ENCODE measurements at places on chromosomes 2 and 18.

DNA sequence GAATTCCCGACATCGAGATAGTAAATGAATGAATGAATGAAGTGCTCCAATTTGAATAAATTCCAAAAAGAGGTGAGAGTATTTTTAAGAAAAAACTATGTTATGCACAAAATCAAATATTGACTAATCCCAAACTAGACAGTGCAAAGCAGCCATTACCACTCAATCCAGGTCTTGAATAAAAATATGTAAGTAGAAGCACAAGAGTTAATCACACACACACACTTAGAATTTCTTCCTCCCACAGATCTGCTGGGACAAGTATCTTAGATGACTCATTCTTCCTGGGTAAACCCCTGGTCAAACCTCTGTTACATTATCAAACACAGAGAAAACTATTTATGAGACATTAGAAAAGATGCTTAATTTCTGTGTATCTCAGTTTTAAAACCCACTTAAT lies 102.0 kb downstream of the PLA2R1 start:
- peak; percentile 60 for DNase-seq

DNA sequence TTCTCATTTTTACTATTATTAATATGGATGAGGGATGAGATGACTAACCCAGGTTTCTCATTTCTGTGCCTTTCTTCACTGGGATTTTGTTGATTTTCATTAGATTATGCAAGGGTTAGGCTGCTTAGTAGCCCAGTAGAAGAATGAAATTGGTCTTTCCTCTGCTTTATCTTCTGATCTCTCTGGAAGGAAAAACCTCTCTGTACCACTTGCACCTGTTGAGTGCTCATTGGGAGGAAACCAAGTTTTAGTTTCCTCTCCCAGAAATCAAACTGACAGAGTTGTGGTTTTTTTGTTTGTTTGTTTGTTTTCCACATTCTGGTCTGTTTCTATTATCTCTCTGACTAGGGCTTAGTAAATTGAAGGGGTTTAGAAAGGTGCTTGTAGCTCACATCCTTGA lies 60.8 kb downstream of the KIAA1328 start:
- no peak for DNase-seq

GRCh38 chr2:233974530-233975071 lies 57.4 kb downstream of the TRPM8 start:
- peak; percentile 95 for DNase-seq

DNA sequence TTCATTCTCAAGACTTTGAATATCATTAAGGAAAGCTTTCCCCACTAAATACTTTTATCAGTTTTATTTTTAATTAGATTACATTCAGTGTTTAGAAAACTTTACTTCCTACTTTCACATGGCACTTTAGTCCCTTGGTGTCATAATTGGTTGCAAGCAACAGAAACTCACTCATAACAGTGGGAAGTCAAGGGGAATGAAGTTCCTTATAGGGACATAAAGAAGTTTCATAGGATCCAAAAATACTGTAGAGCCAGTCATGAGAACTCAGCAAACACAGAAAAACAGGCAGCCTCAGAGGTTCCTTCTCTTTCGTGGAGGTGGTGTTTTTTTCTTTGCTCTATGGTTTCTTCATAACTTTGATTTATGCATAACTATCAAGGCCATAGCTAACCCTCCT lies 809.0 kb downstream of the BCL11A start:
- DNase-seq, result no peak

- no peak for DNase-seq
These were observed 1246.0 kb upstream of the ACVR2A start for GRCh38 chr2:146598791-146599190.

DNA sequence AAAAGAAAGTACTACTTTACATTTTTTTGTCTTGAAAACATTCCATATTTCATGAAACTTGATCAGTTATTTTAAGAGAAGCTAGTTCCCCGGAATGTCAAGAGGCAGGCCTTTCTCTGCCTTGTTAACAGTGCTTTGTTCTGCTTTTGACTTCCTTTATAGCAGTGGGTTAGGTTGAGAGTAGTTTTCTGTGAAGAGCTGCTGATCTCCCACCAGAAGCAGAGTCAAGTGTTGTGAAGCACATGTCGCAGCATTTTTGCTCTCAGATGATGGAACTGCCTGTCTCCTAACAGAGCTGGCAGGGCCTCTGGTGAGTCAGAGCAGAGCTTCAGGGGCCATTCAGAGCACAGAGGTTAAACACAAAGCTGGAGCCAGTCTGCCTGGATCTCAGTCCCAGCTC lies 871.8 kb downstream of the SLC4A3 start:
- DNase-seq, result peak; percentile 47

DNA sequence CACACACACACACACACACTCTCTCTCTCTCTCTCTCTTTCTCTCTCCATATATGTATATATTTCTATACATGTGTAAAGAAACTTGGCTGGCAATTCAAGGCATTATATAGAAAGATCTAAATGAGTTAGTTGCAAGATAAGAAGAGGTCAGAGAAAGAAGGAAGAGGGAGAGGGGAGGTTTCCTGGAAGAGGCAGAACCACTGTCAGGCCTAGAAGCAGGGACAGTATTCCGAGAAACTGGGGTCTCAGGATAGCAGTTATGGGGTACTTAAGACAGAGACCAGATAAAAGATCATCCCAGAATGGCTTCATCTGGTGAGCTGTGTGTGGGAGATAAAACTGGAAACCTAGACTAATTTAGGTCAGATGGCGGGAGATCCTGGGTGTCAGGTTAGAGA lies 180.8 kb downstream of the CAMKMT start:
- no peak for DNase-seq

GRCh38 chr2:127308586-127309138 lies 14.7 kb upstream of the ERCC3 start:
- DNase-seq, result no peak

GRCh38 chr2:140929849-140930248 lies 1201.0 kb downstream of the LRP1B start:
- DNase-seq, result no peak

DNA sequence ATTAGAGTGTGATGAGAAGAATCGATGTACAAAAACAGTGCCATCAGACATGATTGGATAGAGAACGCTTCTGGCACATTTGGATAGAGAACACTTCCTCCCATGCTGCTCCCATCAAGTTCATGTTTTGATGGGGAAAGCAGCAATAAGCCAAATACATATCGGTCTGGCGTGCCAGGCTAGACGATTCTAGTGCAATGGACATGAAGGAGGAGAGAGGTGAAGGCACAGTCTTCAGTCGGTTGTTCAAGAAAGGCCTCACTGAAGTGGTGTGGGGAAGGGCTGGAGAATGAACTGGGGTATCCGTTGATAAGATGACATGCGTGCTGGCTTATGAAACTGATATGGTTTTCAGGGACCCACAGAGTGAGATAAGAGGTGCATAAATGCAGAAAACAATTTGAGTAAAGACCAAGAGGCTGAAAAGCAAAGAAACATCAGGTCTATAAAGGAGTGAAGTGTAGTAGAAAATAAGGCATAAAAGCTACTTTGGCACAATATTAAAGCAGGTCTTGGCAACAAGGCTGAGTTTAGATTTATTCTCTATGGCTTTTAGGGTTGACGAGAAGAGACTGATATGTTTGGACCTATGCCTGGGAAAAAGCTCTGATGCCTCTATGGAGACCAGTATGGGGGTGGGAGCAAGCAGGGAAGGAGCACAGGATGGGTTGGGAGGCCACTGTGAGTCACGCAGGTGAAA lies 117.6 kb upstream of the PIEZO2 start:
- no peak for DNase-seq

- DNase-seq, result no peak
These were observed 1.7 kb downstream of the CYP1B1 start for GRCh38 chr2:38074058-38074763.

GRCh38 chr2:218329027-218329825 lies 27.4 kb upstream of the CATIP start:
- no peak for DNase-seq

DNA sequence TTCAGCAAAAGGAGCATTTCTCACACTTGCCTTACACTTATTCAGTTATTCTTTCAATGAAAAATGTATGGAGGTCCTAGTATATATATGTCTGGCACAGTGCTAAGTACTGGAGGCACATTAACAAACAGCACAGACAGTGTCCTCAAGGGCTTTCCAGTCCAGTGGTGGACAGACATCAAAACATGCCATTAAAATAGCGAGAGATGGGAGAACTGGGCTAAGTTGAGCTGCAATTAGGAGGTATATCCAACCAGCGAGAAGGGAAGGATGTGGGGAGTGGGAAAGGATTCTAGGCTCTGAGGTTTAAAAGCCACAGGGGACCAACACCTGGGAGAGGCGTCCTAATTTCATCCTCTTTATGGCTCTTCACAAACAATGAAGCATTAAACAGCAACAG lies 127.5 kb upstream of the TTC39C start:
- no peak for DNase-seq

DNA sequence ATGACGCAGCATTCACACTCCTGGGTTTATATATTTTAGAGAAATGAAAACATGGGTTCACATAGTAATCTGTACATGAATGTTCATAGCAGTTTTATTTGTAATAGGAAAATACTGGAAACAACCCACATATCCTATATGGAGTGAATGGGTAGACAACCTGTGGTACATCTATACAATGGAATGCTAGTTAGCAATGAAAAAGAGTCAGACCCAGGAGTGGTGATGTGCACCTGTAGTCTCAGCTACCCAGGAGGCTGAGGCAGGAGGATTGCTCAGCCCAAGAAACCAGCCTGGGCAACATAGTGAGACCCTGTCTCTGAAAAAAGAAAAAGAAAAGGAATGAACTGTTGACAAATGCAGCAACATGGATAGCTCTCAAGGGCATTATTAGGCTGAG lies 25.9 kb downstream of the AFTPH start:
- DNase-seq, result no peak

GRCh38 chr2:197204519-197205250 lies 105.9 kb downstream of the ANKRD44 start:
- DNase-seq, result no peak

DNA sequence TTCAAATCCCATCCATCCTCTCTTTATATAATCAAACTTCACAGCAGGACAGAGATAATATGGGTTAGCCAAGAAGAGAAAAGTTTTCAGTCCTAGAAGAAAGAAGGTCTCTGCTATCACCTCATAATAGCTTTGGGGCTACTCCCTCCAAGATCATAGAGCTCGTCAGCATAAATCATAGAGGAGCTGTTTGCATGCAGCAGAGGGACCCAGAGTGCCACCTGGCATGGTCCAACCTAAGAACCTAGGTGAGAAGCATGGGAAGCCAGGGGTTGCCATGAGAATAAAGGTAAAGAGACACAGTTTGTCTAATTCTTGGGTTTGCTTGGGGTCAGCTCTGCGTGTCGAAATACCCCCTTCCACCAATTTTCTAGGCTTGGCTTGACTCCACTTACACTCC lies 87.1 kb upstream of the CYP1B1 start:
- DNase-seq, result no peak

DNA sequence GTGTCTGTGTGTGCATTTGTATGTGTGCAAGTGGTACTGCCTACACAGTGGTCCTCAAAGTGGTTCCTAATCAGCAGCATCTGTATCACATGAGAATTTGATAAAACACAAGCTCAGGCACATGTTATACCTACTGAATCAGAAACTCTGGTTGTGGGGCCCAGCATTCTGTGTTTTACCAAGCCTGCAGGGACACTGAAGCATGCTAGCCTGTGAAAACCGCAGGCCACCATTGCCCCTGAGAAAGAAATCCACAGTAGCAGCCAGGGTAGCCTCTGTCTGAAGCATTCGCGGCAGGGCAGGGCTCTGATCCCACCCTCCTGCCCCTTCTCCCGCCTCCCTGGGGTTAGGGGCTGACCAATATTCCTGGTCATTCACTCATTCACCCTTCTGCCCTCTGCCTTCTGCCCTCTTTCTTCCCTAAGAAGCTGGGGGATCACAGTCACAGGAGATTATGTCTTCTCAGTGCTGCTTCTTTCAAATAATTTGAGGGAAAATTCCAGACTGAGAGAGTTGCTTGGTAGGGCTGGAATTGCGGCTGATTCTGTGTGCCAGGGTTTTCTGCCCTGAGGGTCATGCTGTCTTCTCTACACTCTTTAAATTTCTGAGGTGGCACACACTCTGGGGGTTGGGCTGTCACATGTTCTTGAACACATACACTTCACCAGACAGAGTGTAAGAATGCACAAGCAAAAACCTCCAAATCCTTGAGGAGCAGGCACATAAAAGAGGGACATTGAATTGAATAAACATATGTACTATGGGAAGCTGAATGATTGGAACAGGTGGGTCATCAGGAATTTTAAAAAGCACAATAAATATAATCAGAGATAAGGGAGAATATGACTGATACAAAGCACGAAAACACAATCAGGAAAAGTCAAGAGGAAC lies 126.6 kb upstream of the SEC11C start:
- DNase-seq, result no peak

DNA sequence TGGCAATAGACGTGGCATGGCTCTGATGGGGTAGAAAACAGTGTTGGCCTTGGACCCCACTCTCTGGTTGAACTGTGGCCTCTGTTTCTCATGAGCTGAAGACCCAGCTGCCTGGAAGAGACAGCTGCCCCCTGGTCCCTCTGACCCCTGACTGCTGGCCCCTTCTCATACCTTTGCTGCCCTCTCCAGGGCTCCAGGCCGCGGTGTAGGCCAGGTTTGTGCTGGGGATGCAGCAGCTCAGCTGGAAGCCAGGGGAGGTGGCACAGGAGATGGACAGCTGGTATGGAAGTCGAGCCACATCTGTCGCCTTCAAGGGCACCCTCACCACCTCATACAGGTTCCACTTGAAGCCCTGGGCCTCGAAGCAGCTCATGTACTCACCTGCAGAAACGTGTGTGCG lies 31.7 kb upstream of the SELENOI start:
- no peak for DNase-seq

DNA sequence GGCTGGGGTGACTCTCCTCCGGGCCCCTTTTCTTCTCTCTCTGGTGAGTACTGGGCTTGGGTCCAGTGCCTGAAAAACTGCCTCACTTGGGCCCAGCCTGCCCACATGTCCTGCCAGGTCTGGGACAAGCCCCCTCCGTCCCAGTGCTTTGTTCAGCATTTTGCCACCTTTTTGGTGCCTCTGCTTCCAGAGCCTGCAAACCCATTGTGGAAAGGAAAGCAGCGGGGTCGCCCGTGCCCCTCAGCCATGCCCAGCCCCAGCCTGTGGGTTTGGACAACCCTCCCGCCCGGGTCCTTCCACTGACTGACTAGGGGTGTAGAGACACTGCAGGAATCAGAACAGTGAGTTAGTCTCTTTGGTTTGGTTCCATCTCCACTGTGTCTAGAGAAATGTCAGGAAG lies 140.7 kb upstream of the ALKAL2 start:
- DNase-seq, result no peak

- peak; percentile 28 for DNase-seq
These were observed 15.5 kb downstream of the DUSP19 start for GRCh38 chr2:183093857-183094657.
